ENCODE measurements at places on chromosomes 13 and 19.

DNA sequence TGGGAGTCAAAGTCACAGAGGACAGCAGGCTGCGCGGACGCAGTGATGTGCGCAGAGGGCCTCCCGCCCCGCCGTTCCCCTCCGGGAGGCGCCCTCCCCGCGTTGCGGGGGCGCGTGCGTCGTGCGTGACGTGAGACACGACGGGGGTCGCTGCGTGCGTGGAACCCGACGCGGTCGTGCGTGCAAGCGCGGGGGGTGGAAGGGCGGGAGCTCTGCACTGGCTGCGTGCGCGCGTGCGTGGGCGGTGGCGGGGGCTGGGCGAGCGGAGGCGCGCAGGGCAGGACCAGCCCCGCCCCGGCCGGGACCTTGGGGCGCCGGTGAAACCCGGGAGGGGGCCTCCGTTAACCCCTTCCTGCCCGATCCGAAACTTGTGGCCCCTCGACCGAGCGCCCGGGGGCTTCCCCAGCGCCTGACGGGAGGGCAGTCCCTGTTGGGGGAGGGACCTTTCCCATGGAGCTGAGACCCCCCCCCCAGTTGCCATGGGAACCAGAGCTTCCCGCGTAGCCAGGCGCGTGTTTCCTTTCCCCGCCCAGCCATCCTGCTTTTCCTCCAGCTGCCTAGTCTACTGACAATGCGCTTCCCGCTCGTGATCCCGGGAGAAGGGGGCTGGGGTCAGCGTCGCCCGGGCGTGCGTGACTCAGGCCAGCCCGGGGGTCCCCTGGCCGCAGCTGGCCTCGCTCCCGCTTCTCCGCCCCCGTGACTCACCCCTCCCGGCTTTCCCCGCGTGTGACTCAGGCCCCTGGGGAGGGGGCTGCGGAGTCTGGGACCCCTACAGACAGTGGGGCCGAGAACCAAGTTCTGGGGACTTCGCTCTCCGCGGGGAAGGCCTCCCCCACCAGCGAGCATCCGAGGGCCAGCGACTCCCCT lies 7.3 kb upstream of the HOOK2 start:
- peak overlapping the region; percentile 80 for H3K27ac ChIP-seq
- no peaks in the 10 kb centered on the region for H3K27me3 ChIP-seq
- peaks cover 65% of the 10 kb centered on the region for H3K4me1 ChIP-seq
- no peaks in the 10 kb centered on the region for H3K36me3 ChIP-seq
- peak; percentile 68 for DNase-seq

DNA sequence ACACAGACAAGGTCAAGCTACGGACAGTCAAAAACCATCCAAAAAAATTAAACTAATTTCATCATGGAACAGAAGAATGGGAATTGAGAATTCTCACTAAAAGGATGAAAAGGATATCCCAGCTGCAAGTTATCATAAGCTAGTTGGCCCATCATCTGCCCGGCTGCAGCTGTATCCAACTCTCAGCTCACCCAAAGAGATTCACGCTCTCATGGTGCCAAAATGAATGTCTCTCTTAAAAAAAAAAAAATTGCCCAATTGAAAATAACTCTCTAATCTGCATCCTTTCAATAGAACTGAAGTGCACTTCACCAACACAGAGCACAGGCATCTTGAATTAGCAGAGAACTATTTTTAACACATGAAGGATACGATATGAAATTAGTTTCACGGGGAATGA lies 20.0 kb downstream of the ENOX1 start:
- no peaks in the 10 kb centered on the region for H3K4me1 ChIP-seq
- H3K27ac ChIP-seq, result no peak overlapping the region
- H3K27me3 ChIP-seq, result no peaks in the 10 kb centered on the region
- H3K4me3 ChIP-seq, result no peak overlapping the region

DNA sequence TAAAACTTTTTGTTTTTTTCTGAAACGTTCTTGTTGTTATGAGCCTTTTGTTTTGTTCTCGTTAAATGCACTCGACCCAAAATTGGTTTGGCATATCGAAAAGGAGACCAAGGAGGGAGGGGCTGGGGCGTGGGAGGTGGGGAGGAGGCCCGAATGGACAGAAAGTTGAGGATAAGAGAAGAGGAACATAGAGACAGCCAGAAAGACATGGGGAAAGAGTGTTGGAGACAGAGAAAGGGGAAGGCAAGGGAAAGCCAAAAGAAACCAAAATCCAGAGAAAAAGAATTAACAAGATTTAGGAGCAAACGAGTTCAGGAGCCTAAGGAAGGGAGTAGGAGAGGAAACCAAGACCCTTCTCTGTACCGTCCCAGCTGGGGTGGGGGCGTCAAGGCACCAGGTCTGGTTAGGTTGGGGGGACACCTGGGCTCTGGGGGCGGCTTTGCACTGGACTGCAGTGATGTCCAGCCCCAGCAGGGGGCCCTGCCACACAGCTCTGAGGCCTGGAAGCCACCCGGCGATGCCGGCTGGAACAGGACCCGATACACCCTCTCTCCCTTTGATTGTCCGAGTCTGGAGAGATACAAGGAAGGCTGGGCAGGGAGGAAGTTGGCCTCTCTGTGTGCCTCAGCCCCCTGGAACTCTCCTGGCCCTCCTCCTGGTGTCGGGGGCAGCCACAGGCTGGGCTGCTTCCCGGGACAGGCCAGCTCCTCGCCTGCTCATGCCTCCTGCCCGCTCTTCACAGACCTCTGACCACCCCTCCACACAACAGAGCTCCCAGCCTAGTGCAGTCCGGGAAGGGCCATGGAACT lies 11.6 kb upstream of the ASF1B start:
- H3K27me3 ChIP-seq, result no peaks in the 10 kb centered on the region
- H3K4me1 ChIP-seq, result no peaks in the 10 kb centered on the region
- no peak overlapping the region for H3K4me3 ChIP-seq
- H3K36me3 ChIP-seq, result no peaks in the 10 kb centered on the region
- DNase-seq, result peak; percentile 77

GRCh38 chr19:39738814-39739213 lies 985 bp upstream of the CLC start:
- no peaks in the 10 kb centered on the region for H3K36me3 ChIP-seq
- no peaks in the 10 kb centered on the region for H3K4me1 ChIP-seq
- H3K27ac ChIP-seq, result no peak overlapping the region

DNA sequence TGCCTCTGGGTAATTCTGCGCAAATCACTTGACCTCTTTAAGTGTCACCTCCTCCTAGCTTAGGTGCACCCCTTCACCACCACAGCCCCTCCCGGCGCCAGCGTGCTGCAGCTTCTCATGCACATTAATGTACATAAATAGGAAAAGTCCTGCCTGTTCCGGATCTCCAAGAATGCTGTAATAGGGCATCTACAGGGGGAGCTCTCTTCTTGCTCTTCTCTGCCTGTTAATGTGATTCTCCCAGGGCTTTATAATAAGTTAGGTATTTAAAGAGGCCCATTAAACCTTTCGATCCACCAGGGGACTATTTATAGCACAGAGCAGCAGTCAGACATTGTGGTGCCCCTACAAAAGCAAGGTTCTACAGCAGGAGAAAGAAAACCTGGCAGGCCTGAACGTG lies 35.3 kb downstream of the SOX1 start:
- DNase-seq, result peak; percentile 6
- H3K27me3 ChIP-seq, result no peaks in the 10 kb centered on the region
- H3K27ac ChIP-seq, result no peak overlapping the region
- H3K4me3 ChIP-seq, result no peak overlapping the region
- H3K4me1 ChIP-seq, result no peaks in the 10 kb centered on the region
- H3K36me3 ChIP-seq, result no peaks in the 10 kb centered on the region

DNA sequence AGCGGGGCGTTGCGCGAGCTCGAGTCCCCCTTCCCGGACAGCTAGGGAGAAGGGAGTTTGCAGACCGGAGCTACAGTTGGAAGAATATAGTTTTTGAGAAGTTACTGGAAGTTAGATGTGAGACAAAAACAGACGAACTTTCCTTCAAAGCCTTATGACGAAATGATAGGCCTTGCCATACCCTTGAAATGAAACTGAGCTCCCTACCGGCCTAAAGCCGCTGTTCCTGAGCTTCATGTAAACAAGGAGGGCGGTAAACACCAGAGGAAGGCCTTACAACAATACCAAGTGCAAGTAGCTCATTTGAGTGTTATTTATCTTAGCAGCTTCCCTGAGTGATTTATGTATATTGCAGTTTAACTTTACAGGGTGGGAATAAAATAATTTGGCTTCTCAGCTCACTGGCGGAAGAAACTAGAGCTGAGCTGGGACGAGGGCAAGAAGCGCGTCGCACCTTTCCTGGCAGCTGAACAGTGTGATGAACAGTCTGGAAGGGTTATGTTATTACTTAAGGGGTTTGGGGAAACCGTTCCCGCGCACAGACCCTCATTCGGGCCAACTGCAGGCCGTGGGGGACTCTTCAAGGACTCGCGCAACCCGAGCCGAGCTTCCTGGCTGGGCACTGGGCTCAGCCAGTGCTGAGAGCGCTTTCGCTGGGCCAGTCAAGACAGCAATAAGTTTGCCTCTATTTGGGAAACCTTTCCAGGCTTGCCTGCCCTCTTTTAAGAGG lies 111.2 kb downstream of the KCNRG start:
- H3K4me1 ChIP-seq, result peaks cover 22% of the 10 kb centered on the region
- no peaks in the 10 kb centered on the region for H3K27me3 ChIP-seq
- no peaks in the 10 kb centered on the region for H3K36me3 ChIP-seq
- H3K4me3 ChIP-seq, result peak overlapping the region; percentile 93

DNA sequence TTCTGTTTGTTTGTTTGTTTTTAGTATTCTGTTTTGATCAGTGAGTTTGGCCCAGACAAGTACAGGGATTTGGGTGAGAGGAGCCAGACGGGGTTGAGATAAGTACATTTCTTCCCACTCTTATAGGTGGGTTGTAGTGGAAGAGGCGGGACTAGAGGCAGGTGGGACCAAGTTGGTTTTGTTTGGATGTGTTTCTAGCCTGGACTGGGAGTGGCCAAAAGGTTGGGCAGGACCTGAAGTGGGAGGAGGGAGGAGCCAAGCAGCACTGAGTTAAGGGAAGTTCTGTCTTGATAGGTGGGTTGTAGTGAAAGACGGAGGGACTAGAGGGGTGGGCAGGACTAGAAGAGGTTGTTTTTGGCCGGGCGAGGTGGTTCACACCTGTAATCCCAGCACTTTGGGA lies 9.0 kb downstream of the DNASE2 start:
- H3K4me3 ChIP-seq, result no peak overlapping the region
- H3K36me3 ChIP-seq, result no peaks in the 10 kb centered on the region
- H3K27ac ChIP-seq, result no peak overlapping the region

- peaks cover 4% of the 10 kb centered on the region for H3K4me1 ChIP-seq
- H3K27ac ChIP-seq, result no peak overlapping the region
- DNase-seq, result no peak
- H3K27me3 ChIP-seq, result no peaks in the 10 kb centered on the region
These were observed 14.0 kb downstream of the MOB3A start for GRCh38 chr19:2081873-2082810.

DNA sequence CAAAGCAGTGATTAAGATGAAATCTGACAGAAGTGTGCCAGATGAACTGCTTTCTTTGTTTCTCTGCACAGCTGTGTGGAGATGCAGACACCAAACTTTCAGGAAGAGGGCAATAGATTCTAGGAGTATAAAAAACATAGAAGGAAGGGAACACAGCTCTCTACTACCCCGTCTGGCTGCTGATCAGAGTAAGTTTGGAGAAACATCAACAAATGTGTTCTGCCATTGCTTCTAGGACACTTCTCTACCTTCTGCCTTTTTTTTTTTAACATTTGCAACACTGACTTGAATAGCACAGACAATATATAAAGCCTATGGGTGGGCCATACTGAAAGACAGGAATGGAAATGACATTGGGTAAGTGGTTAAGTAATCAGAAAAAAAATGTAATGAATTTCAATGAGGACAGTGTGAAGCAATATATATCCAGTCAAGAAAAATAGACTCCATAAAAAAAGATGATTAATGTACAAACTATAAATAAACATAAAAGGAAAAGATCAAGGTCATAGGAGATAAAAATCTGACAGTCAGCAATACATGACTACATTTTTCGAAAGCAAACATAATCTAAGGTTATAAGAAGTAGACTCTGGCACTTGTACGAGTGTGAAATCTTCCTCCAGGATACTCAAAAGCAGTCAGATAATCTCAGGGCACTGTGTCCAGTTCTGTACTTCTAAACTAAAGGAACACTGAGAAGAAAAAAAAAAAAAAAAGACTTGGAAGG lies 21.4 kb downstream of the NUFIP1 start:
- no peak overlapping the region for H3K27ac ChIP-seq
- no peak overlapping the region for H3K4me3 ChIP-seq
- peaks cover 31% of the 10 kb centered on the region for H3K36me3 ChIP-seq
- H3K27me3 ChIP-seq, result no peaks in the 10 kb centered on the region
- H3K4me1 ChIP-seq, result peaks cover 6% of the 10 kb centered on the region

DNA sequence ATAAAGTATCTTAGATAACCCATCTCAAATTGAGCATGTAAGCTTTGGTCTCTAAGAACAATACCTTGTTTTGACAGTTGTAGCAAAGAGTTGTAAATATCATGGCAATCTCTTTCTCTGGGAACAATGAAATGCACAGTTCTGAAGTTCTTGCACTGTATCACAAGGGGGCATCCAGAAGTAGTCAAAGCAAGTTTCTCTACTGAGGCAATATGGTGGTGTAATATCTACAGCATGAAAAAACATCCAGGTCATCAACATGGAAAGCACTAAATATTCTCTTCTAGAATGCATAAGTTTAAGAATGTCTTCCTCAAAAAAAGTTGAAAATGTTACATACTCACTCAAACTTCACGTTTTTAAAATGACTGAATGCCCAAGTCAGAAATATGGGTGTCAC lies 19.6 kb downstream of the MTMR6 start:
- H3K27me3 ChIP-seq, result no peaks in the 10 kb centered on the region
- peaks cover 13% of the 10 kb centered on the region for H3K36me3 ChIP-seq
- DNase-seq, result peak; percentile 18
- H3K27ac ChIP-seq, result no peak overlapping the region
- no peak overlapping the region for H3K4me3 ChIP-seq

DNA sequence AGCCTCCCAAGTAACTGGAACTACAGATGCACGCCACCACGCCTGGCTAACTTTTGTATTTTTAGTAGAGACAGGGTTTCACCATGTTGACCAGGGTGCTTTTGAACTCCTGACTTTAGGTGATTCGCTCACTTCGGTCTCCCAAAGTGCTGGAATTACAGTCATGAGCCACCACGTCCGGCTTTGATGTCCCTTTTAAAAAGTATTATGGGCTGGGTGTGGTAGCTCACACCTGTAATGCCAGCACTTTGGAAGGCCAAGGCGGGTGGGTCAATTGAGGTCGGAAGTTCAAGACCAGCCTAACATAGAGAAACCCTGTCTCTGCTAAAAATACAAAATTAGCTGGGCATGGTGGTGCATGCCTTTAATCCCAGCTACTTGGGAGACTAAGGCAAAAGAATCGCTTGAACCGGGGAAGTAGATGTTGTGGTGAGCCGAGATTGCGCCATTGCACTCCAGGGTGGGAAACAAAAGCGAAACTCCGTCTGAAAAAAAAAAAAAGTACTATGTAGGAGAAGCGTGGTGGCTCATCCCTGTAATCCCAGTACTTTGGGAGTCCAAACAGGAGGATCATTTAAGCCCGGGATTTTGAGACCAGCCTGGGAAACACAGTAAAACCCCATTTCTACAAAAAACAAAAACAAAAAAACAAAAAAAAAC lies 22.8 kb upstream of the ERVV-1 start:
- no peak for DNase-seq
- peaks cover 22% of the 10 kb centered on the region for H3K4me1 ChIP-seq
- H3K27ac ChIP-seq, result peak overlapping the region; percentile 88
- no peaks in the 10 kb centered on the region for H3K27me3 ChIP-seq

DNA sequence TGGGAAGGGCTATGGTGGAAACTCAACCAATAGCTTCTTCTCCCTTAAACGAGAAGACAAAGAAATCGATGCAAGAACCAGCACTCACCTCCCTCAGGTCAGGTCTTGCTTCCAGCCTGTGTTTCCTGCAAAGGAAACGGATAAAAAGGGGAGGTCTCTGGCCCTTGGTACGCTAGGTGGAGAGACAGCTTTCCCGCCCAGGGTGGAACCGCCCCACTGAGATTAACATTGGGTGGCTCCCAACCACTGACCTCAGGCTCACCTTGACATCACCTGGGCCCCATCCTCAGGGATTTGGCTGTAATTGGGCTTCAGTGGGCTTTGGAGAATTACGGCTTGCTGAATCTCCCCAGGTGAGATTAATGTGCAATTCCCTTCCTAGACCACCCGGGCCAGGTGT lies at the start of gene NLRP7:
Gene NLRP7, minus strand, starts transcription at position 150 of the 400 bp plus-strand sequence.
- H3K27ac ChIP-seq, result no peak within 1 kb of the TSS
- H3K27me3 ChIP-seq, result peaks cover 24% of the 10 kb centered on the region
- H3K4me3 ChIP-seq, result no peak within 1 kb of the TSS
- H3K36me3 ChIP-seq, result no peaks in the 10 kb centered on the region
